Tracheal epithelial cell (primary cell): ENCODE measurements at places on chromosomes 5 and 9. TPM values are rescaled to one million over a fixed set of nuclear protein-coding genes. Genes with fewer than 3 reads are reported as not detected.

DIRAS2 gene
- total RNA-seq: 0.72 TPM in 1 of 2 replicates, not detected in the other

FAM81B gene
- total RNA-seq: not detected in 2 replicates

KCNMB1 gene
- total RNA-seq: not detected in 2 replicates

ELP1 gene
- total RNA-seq: 40.5 and 42.8 TPM in 2 replicates

SPINK9 gene
- total RNA-seq: not detected in 2 replicates

SPINK4 gene
- total RNA-seq: not detected in 2 replicates

NUTM2G gene
- total RNA-seq: not detected in 2 replicates

TRPM3 gene
- 1.2 TPM in 1 of 2 replicates, not detected in the other for total RNA-seq

CDKN2B-AS1 gene
- 2.1 and 2.7 TPM in 2 replicates for total RNA-seq

BBLN gene
- 65.9 and 79.5 TPM in 2 replicates for total RNA-seq

LURAP1L gene
- 22.4 and 29.2 TPM in 2 replicates for total RNA-seq
